ENCODE measurements at places on chromosomes 3 and 15. TPM values are rescaled to one million over a fixed set of nuclear protein-coding genes. Genes with fewer than 3 reads are reported as not detected.

The ZPLD1 gene
- total RNA-seq = 0.06 TPM

The PLCH1 gene
- total RNA-seq = 0.97 TPM

The AADAC gene
- total RNA-seq = 16.4 TPM

The GALNT15 gene
- 0.05 TPM for total RNA-seq

The CPB1 gene
- total RNA-seq = not detected

The TYRO3 gene
- 15.8 TPM for total RNA-seq

The SCN10A gene
- total RNA-seq = not detected

The AHSG gene
- not detected for total RNA-seq

The ZNF770 gene
- total RNA-seq = 14.2 TPM

The LRIG1 gene
- total RNA-seq = 4.2 TPM

The UROC1 gene
- not detected for total RNA-seq

The IGSF11 gene
- 5.6 TPM for total RNA-seq

The KBTBD12 gene
- total RNA-seq = not detected

The SPESP1 gene
- not detected for total RNA-seq

The RBP2 gene
- not detected for total RNA-seq

The WDR5B gene
- 3.5 TPM for total RNA-seq

The SEMA3G gene
- 0.31 TPM for total RNA-seq
